SW 1271 (cell line): ENCODE measurements at places on chromosomes 2 and 18.

GRCh38 chr2:98378901-98379300 lies 32.6 kb downstream of the CNGA3 start:
- no peak for DNase-seq

DNA sequence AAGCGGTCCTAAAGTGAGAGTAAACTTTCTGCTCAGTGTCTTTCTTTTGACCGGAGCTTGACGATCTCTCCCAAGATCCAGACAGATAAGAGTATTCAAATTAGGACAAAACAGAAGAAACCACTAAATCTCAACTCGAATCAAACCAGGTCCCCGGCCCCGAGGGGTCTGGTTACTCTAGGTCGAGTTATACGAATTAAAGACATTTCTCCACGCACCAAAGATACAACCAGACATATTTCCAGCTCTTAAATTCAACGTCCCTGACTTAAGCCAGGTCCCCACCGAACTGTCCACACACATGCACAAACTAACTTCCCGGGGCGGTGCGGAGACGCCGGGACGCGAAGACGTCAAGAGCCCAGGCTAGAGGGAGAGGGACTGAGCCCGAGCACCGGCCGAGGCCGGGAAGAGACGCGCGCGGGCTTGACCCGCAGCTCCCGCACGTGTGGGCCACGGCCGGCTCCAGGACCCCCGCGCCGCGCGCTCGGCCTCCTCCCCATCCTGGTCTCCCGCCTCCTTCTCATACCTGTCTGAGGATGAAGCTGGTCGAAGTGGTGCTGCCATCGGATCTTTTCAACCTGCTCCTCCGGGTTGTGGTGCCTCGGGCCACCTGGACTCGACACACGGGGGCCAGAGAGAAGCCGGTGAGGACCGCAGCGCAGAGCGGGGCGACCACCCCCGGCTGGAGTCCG lies 896 bp downstream of the CACNB4 start:
- DNase-seq = no peak

DNA sequence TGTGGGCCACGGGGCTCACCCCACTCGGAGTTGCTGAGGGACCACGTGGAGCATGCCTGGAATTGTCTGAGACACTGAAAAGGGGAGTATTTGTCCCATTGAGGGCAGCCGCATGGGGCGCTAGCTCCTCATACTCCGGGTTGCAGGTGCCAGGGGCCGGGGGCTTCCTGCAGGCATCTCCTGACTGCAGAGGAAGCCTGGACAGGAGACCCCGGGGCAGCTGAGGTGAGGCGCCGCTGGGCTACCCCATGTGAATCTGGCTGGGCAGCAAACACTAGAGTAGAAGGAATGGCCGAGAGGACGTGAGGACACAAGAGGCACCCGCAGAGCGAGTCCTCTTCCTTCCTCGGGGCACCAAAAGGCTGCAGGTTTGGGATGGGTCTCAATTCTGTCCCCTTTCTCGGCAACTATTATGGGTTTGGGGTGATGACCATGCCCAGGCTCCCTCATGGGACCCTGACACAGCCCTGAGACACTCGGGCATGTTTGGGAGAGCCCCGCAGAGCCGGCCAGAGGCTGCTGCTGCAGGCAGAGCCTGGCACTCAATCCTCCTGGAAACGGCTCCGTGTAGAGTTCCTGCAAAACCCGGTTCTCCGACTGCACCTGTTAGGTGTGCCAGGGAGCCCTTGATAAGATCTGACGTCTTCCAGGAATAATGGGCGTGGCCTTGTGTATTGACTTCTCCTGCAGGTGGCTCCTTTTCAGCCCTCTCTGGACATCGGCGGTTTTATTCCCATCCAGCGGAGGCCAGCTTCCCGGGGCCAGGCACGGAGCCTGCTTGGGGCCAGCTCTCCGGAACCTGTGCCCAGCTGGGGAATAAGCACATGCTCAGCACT lies 77.0 kb downstream of the CTIF start:
- DNase-seq = no peak

DNA sequence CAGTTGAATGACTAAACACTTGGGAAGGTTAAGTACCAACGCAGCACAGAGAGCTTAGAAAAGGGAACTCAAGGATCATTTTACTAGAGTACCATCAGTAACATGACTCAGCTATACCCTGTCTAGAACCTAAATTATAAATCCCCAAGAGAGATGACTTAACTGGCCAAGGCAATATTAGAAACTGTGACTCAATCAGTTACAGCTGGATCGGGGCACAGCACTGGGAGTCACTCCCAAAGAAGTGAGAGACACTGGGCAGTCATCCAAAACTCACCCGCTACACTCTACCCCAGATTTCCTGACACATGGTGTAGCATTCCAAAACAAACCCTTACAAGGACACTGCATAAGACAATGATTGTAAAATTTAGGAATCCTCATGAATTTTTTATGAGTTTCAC lies 17.7 kb downstream of the IWS1 start:
- peak; percentile 85 for DNase-seq

DNA sequence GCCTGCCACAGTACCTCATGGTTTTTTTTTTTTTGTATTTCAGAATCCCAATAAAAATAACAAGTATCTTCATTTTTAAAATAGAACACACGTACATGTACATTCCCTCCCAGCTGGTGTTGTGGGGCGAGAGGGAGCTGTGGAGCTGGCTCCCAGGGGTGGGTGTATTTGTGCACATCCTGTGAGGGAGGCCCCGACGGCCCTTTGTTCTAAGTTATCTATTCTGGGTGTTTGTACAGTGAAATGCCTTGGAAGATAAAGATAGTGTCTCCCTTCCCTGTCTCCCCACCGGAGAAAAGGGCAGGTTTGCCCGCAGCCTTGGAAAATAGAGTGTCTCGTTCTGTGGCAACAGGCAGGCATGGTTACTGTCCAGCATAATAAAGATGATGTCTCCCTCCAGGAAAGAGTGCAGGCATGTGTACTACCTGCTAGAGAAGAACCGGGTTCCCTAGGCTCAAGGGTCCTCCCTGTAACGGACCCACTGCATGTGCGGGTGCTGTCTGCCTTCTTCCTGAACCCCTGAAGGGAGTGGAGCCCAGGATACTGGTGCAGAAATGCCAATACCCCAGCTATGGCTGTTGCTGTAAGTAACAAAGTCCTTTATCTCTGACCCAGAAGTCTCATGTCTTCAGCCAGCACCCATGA lies 12.1 kb upstream of the ALLC start:
- DNase-seq = no peak

DNA sequence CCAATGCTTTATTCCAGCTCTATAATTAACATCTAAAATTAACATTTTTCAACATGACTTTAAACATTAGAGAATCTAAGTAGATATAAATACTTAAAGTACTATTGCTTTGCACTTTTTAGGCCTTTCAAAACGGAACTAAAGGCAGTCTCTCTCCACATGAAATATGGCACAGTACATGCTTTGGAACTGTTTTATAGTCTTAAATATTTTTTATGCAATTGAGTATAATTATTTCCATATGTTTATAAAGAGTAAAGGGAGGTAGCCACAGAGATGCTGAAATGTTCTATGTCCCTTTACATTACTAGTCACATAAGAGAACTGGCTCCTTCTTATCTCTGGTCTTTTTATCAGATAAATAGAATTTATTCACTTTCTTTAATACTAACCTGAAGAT lies 674.0 kb downstream of the PLCL1 start:
- no peak for DNase-seq

DNA sequence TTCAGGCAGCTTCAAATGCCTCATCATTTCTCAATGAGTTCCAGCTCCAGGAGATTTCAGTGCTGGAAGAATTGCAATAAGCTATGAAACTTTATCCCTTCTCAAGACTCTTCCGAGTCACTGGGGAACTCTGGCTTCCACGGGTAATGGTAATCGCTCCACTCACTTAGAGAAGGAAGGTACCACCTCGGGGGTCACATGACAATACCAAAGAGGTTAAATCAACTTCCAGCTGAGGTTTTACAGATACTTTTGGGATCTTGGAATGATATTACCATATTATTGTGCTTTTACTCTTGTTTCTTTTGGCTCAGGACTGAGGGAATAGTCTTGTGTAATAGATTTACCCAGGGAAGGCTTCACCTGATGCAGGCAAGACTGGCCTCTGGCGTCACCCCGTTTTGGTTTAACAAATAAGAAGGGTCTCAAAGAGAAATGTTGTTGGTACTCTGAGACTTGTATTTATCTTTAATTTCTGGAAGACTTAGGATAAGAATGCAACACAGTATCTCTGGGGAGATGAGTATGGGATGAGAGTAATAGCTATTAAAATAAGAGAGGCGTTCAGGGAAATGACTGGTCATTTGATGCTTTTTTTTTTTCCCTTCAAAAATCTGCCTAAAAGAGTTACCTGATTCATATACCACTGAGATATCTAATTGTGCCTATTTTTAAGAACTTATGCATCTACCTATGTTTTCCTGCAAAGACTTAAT lies 316.9 kb upstream of the ZEB2 start:
- no peak for DNase-seq

GRCh38 chr2:118918017-118918416 lies 24.0 kb upstream of the MARCO start:
- DNase-seq = no peak

- no peak for DNase-seq
Measured at GRCh38 chr2:174022431-174022830, 57.3 kb upstream of the SP3 start.

DNA sequence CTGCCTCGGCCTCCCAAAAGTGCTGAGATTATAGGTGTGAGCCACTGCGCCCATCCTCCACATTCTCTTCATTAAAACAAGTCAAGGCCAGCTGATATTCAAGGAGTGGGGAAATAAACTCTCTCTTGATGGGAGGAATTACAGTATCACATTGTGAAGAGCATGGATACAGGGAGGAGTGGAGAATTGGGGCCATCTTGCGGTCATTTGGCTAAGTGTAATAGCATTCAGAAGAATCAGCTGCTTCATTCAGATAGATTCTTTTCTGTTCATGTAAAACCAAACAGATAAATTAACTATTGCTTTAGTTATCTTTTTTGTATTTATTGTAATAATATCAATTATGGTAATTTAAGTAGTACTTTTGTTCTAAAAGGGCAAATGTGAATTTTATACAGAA lies 156.3 kb downstream of the UBR3 start:
- no peak for DNase-seq

DNA sequence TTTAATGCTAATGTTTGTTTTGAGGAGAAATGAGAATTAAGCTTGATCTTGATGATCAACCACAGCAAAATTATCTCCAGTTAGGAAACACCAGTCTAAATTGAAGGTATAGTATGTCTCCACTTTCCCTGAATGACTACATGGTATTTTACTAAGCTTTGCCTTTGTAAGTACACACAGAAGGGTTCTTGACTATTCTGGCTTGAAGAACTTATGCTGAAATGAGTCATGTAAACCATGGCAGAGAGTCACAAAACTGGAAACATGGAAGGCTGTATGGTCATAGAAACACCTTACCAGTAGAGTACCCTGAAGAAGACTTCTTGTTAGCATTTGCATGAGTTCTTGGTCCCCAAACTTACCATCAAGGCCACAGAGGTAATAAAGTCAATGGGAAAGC lies 250.5 kb downstream of the SLC8A1 start:
- no peak for DNase-seq

DNA sequence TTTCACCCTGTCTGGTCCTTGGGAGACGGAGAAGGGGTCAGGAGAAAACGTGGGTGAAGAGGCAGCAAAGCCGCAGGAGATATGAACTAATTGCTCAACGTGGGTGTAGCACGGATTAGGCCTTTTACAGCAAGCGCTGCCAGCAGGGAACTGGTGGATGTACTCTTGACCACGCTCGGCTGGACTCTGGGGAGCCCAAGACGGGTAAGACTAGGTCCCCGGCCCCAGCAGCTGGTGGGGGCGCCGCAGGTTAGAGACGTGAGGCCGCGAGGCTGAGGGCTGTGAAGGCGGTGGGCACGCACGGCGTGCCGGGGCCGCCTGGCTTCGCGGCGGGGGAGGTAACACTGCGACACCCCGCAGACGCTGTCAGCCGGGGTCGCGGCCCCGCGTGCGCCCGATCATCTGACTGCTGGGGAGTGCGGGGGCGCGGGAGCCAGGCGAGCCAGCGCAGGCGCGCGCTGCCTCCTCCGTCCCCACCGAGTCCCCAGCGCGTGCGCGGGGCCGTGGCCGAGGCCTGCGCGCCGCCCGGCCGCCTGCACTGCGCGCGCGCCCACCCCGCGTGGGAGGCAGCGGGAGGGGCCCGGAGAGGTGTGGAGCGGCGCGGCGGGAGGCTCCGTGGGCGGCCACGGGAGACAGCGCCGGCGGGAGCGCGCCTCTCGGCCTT lies at the start of gene CLIP4:
Gene CLIP4 (plus strand): TSS at position 470 of the 664 bp plus-strand sequence. CDS start 5,974 bp downstream, outside the sequence.
- no peak for DNase-seq

DNA sequence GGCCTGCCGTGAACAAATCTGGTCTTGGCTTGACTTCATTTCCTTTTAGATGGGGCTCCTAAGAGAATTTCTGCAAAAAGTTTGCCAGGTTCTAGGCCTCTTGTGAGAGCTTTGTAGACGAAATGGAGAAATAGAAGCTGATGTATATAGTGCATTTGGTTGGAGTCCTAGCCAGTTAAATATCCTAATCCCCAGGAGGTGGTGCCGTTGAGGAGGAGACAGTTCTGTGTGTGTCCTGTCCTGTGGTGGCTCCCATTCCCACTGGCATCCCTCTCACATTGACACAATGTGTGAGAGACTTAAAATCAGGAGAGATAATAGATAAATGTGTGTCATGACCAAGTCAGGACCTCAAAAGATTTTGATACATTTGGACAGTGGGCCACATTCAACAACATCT lies 34.6 kb upstream of the DNER start:
- DNase-seq = no peak

DNA sequence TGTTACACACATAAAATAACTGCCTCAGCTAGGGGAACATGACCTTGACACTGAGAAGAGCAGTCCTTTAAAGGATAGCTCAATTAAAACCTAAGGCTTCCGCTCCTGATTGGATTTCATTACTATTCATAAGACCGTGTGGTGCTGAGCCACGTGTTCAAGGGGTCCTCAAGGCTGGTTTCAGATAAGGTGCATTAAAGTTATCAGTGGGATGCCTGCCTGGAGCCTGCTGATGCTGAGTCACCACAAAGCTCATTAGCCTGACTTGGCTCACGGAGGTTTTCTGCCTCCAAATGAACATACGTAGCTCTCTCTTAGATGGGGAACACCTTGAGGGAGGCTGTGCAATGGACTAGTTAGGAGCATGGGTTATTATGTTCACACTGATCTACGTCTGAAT lies 518.9 kb downstream of the TDRD15 start:
- DNase-seq = no peak

DNA sequence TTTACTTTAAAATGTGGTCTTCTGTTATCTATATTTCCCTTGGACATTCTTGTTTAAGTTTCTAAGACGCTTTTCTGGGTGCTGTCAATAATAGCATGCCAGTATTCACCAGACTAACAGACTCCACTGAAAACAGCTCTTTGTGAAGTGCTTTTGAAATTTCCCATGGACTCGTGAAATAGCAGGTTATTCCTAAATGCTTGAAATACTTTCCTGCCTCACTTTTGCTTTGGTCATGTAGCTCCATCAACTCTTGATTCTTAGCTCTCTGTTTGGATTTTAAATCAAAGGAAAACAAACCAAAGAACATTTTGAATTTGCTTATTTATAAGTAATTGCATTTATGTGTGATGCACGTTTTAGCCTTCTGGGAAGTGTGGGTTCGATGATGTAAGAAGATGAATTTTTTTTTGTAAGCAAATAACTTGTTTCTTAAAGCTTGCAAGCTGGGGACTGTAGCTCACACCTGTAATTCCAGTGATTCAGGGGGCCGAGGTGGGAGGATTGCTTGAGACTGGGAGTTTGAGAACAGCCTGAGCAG lies 147.8 kb downstream of the WDSUB1 start:
- no peak for DNase-seq
